ENCODE measurements at places on chromosomes 6 and 20. TPM values are rescaled to one million over a fixed set of nuclear protein-coding genes. Genes with fewer than 3 reads are reported as not detected.

- no peaks in the 10 kb centered on the region for H3K36me3 ChIP-seq
- H3K27me3 ChIP-seq: no peaks in the 10 kb centered on the region
- H3K27ac ChIP-seq: peak within 1 kb of the TSS; percentile 17
Observed at GRCh38 chr6:128882991-128883611, at the start of gene LAMA2. Gene LAMA2, plus strand, starts transcription at chr6:128883138. Its CDS starts 108 bp downstream, at chr6:128883246.

GRCh38 chr20:7939663-7940062 is 595 bp downstream of the HAO1 start:
- no peaks in the 10 kb centered on the region for H3K27me3 ChIP-seq
- H3K4me1 ChIP-seq: no peaks in the 10 kb centered on the region
- DNase-seq: no peak
- H3K36me3 ChIP-seq: no peaks in the 10 kb centered on the region
- H3K4me3 ChIP-seq: no peak overlapping the region
- no peak overlapping the region for H3K27ac ChIP-seq

GRCh38 chr6:124433387-124434160 is 528.7 kb upstream of the RNF217 start:
- H3K27ac ChIP-seq: no peak overlapping the region
- peak; percentile 8 for DNase-seq
- H3K36me3 ChIP-seq: no peaks in the 10 kb centered on the region
- no peaks in the 10 kb centered on the region for H3K27me3 ChIP-seq

- DNase-seq: no peak
- H3K4me1 ChIP-seq: no peaks in the 10 kb centered on the region
- no peak overlapping the region for H3K4me3 ChIP-seq
- H3K27ac ChIP-seq: no peak overlapping the region
- H3K36me3 ChIP-seq: no peaks in the 10 kb centered on the region
Observed at GRCh38 chr20:32621071-32621890, 36.1 kb upstream of the NOL4L start.

- H3K27me3 ChIP-seq: no peaks in the 10 kb centered on the region
- H3K4me3 ChIP-seq: peak overlapping the region; percentile 23
- peaks cover 23% of the 10 kb centered on the region for H3K4me1 ChIP-seq
- H3K27ac ChIP-seq: no peak overlapping the region
Observed at GRCh38 chr6:33592595-33593413, 12.7 kb upstream of the BAK1 start.

DNA sequence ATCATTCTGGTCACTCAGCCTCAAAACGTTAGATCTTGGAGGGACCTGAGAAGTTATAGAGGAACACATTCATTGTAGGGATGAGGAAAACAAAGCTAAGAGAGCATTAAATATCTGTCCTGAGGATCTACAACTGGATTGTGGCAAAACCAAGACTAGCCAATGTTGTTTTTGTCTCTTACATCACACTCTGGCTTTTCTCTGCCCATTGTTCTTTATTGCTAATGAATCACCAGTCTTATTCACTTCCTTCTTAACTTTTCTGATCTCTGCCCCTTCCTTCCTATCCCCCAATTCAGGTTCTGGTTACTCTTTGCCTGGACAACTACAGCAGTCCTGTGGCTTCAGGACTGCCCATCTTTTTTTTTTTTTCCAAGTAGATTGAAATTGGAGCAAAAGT is 57.0 kb upstream of the PREP start:
- H3K36me3 ChIP-seq: no peaks in the 10 kb centered on the region
- H3K27me3 ChIP-seq: no peaks in the 10 kb centered on the region
- peak; percentile 64 for DNase-seq
- peak overlapping the region; percentile 26 for H3K27ac ChIP-seq
- peaks cover 7% of the 10 kb centered on the region for H3K4me1 ChIP-seq

GRCh38 chr20:14235355-14235754 is 102.1 kb downstream of the FLRT3 start:
- H3K27me3 ChIP-seq: no peaks in the 10 kb centered on the region
- H3K4me3 ChIP-seq: no peak overlapping the region
- peak overlapping the region; percentile 7 for H3K27ac ChIP-seq
- peak; percentile 84 for DNase-seq
- no peaks in the 10 kb centered on the region for H3K4me1 ChIP-seq
- no peaks in the 10 kb centered on the region for H3K36me3 ChIP-seq

- no peaks in the 10 kb centered on the region for H3K27me3 ChIP-seq
- no peak overlapping the region for H3K27ac ChIP-seq
- DNase-seq: no peak
- H3K4me3 ChIP-seq: no peak overlapping the region
- no peaks in the 10 kb centered on the region for H3K36me3 ChIP-seq
Observed at GRCh38 chr20:19274412-19275015, 62.1 kb downstream of the SLC24A3 start.

- peak overlapping the region; percentile 88 for H3K4me3 ChIP-seq
- peaks cover 13% of the 10 kb centered on the region for H3K4me1 ChIP-seq
- H3K36me3 ChIP-seq: no peaks in the 10 kb centered on the region
- H3K27me3 ChIP-seq: no peaks in the 10 kb centered on the region
Observed at GRCh38 chr6:33391922-33392594, 435 bp downstream of the KIFC1 start.

Gene ATP6V1G2
- total RNA-seq: 3.4 TPM

Gene SEMG1
- total RNA-seq: not detected

Gene ARFGEF3
- total RNA-seq: 1.5 TPM

All from astrocyte (in vitro differentiated cells and primary cell).